ENCODE measurements at places on chromosomes 6 and 20.

GRCh38 chr6:107917451-107918375 is 40.3 kb downstream of the SEC63 start:
- no peak for DNase-seq

DNA sequence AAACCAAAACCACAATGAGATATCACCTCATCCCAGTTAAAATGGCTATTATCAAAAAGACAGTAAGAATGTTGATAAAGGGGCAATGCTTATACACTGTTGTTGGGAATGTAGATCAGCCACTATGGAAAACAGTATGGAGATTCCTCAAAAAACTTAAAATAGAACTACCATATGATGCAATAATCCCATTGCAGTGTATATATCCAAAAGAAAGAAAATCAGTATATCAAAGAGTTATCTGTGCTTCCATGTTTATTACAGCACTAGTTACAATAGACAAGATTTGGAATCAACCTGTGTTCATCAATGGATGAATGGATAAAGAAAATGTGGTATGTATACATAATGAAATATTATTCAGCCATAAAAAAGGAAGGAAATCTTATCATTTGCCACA is 3.5 kb upstream of the FABP7 start:
- no peak for DNase-seq

- no peak for DNase-seq
These were observed 82.5 kb upstream of the AGPAT4 start for GRCh38 chr6:161356167-161356854.

- DNase-seq = no peak
These were observed 51.1 kb downstream of the ENPP1 start for GRCh38 chr6:131858765-131859415.

Data from stimulated activated CD8-positive, alpha-beta memory T cell treated with anti-CD3 and anti-CD28 coated beads, Interleukin-2, amount 100 ng/mL, for 48 hours (primary cell).